Stomach (tissue), 19 donors: ENCODE measurements at places on chromosomes 13 and 19.
A peak's percentile ranks its signal among the peaks of the same experiment; 100 is the strongest.

- DNase-seq: no peak
These were observed 438.6 kb downstream of the COG6 start for GRCh38 chr13:40094056-40094455.

- no peak for DNase-seq
These were observed 11.5 kb upstream of the ATP1A3 start for GRCh38 chr19:42005504-42005903.

DNA sequence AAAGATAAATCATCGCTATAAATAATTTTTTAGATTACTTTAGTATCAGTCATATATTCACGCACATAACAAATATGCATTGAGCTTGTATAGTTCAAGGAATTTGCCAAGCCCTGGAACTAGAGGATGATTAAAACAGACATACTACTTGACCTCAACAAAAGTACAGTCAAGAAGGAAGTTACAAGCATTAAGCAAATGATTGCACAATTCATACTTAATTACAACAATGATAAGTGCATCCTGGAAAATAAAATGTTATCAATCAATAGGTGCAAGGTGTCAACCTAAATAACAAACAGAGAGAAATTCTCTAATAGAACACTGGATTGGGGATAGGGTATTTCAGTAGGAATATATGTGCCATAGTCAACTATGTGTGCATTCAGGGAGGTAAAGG, 491.2 kb downstream of the GPC5 start:
- no peak for DNase-seq

- no peak for DNase-seq
These were observed 79.5 kb downstream of the KCNRG start for GRCh38 chr13:50094615-50095293.

DNA sequence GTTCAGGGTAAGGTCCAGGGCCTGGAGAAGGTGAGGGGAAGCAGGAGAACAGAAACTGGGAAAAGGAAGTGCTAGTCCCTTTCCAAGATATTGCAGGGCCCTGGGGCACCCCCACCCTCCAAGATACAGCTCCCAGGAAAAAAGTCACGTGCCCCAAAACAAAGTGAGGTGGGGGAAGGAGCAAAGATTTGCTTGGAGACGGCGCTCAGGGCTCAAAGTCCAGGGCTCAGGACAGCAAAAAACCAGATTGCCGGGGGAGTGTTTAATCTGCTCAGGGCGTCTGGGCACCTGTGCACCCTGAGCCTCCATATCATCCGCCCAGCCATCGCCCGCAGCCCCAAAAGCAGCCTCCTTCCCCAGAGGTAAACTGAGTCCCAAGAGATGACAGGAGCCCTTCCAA, 6.3 kb downstream of the SMIM24 start:
- peak; percentile 72 for DNase-seq

DNA sequence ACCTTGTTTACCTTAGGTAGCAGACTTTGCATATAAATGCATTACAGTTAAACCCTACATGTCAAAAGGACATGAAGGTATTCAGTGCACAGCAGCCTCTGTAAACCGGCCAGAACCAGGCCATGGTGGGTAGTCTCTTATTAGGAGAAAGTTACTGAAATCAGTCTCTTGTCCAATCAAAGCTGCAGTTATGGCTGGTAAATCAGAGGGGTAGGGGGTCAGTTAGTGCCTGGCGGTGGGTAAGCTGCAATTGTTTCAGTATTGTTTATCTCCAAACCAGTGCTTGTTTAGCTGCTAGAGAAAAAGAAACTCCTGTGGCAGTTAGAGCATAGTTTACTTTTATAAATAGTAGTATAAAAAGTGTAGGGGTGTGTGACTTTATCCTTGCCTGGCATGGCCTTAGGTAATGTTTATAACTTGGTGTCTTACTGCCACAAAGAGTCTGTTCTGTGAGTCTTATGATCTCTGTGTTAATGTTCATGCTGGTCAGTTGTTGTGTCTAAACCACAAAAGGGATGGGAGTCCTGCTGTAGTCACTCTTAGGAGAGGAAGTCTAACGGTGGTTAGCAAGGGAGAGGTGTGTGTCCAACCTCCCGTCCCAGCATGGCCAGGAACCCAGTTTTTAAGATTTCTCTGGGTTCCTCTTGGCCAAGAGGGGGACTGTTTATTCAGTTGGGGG, 28.0 kb downstream of the CHST8 start:
- DNase-seq: no peak

- DNase-seq: no peak
These were observed 308.4 kb downstream of the FGF9 start for GRCh38 chr13:21979161-21979806.

- DNase-seq: no peak
These were observed 575.1 kb downstream of the SLITRK6 start for GRCh38 chr13:85223883-85224656.

GRCh38 chr19:18262144-18262543, 12.1 kb downstream of the IQCN start:
- peak; percentile 3 for DNase-seq

DNA sequence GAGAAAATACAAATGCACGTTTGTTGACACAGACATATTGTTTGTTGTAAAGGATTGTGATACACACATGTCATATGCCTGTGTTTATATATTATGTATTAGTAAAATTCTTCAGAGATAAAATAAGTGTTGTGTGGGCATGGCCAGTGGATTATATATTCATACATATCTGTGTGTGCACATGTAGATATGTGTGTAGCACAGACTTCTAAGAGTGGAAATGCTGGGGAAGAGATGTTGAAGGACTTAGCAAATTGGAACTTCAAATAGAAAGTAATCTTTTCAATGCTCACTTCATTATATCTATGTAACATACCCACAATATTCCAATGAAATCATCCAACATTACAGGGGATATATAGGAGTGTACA, 413.2 kb downstream of the LMO7 start:
- DNase-seq: no peak

GRCh38 chr19:48118131-48118517, 7.5 kb upstream of the PLA2G4C start:
- DNase-seq: no peak

- no peak for DNase-seq
These were observed 102.4 kb downstream of the EFNB2 start for GRCh38 chr13:106433066-106433465.

DNA sequence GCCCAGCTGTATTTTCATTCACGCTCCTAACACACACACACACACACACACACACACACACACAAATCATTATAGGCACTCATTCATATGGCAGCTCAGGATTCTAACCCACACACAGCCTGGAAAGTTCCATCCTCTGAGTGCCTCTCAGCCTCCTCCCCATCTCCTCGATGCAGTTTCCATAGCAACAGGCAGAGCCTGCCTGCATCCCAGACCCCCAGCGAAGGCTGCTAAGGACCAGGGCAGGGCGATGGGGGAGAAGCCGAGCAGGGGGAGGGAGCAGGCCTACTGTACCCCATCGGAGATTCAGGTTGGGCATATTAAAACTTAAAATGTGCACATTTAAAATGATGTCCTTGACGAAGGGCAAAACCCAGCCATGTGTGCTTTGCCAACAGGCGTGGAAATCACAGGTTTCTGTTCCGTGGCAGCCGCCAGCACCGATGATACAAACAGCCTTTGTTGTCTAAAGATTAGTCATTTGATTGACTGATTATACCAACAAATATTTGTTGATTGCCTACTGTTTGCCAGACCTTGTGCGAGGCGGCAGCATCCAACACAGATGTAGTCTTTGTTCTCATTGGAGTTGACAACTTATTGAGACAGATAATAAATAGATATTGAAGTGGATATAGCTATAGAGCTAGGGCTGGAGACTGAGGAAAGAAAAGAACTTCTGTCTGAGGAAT, 43.8 kb upstream of the USP29 start:
- DNase-seq: no peak

DNA sequence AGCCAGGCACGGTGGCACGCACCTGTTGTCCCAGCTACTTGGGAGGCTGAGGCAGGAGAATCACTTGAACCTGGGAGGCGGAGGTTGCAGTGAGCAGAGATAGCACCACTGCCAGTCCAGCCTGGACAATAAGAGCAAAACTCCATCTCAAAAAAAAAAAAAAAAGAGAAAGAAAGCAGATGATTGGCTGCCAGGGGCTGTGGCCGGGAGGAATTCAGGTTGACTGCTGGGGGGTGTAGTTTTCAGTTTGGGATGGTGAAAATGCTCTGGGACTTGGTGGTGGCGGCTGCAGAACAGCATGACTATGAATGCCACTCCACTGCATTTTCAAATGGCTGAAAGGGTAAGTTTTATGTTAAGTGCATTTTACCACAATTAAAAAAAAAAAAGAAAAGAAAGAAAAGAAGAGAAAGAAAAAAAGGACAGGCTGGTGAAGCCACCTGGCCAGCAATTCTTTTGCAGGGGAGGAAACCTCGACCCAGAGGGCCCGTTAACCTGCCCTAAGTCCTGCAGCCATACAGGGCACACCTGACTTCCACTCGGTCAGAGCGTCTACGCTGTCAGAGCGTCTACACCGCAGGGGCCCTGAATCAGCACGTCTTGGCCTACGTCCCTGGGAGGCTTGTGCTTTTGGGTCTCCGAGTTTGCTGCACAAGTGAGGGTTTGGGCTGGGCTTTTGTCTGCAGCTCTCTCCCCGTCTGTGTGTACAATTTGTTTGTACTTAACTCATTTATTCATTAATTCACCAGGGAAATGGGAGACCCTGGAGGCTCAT, 3.6 kb downstream of the ISOC2 start:
- DNase-seq: no peak

- DNase-seq: no peak
These were observed 30.5 kb upstream of the FAM124A start for GRCh38 chr13:51191743-51192142.

DNA sequence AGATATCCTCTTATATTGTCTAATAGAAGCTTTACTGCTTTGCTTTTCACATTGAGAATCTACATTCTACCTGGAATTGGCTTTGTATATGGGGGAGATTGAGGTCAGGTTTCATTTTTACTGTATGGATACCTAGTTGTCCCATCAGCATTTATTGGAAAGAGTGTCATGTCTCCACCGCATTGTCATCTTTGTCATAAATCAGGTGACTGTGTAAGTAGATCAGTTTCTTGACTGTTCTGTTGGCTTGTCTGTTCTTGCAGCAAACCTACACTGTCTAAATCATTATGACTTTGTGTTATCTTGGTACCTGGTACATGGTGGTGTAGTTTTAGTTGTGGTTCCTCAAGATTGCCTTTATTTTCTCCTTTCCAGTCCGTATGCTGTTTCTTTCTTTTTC, 5.8 kb downstream of the URI1 start:
- no peak for DNase-seq

DNA sequence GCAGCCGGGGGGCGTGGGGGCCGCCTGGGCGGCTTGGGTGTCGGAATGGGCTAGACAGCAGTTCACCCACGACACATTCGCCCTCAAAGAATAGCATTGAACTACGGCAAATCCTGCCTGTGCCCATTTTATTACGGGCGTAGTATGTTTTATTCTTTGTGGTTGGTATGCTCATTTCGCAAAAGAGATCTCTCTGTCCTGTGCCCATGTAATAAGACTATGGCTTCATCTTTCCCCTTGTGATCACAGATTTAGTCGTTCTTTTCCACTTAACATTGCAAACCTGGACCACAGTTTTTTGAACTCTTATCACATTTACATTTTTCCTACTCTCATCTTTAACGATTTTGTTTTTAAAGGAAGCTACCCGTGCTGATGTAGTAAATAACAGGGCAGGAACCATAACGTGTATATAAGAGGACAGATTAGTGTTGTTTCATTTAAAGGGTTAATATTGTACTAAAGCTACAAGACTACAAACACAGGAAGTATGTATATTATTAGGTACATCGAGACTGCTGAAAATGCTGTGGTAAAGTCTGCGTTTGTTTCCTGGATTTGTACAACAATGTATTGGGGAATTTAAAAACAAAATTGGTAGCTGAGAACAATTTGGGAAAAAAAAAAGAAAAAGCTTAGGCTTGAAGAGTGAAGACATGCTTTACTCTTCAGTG, 3.2 kb upstream of the MYCBP2 start:
- DNase-seq: no peak

GRCh38 chr13:49746111-49746510, 46.4 kb downstream of the KPNA3 start:
- DNase-seq: peak; percentile 52

DNA sequence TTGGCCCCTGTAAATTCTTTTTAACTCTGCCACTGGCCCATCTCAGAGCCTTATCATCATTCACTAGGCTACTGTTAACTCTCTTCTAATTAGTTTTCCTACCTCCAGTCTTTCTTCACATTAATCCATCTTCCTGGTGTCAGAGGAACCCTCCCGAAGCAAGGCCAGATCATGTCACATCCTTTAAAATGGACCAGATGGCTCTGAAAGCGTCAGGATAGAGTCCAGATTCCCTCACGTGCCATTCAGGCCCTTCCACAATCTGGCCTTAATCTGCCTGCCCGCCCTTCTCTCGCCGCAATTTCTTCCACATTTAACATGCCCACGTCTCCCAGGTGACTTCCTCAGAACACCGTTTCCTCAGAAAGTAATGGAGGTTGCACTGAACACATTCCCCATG, 86.5 kb downstream of the RFC3 start:
- DNase-seq: no peak

DNA sequence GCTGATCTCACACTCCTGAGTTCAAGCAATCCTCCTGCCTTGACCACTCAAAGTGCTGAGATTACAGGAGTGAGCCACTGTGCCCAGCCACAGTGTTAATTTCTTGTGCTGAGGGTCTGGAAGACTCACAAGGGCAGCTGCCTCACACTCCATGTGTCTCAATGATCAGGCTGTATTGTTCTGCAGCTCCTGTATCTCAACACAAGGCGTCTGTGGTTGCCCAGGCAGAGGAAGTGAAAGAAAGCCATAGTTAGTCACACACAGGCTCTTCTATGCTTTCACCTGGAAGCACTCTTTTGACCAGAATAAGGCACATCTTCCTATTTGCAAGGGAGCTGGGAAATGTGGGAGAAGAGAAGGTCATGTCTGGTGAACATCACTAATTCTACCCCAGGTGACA, 107.3 kb upstream of the ZNF507 start:
- DNase-seq: no peak

GRCh38 chr19:2983351-2984214, 6.2 kb downstream of the TLE6 start:
- peak; percentile 87 for DNase-seq

GRCh38 chr13:24511019-24511815, 1.4 kb downstream of the PARP4 start:
- DNase-seq: peak; percentile 53
